Non-pigmented ciliary epithelial cell (primary cell): ENCODE measurements at places on chromosomes 11 and 22.

DNA sequence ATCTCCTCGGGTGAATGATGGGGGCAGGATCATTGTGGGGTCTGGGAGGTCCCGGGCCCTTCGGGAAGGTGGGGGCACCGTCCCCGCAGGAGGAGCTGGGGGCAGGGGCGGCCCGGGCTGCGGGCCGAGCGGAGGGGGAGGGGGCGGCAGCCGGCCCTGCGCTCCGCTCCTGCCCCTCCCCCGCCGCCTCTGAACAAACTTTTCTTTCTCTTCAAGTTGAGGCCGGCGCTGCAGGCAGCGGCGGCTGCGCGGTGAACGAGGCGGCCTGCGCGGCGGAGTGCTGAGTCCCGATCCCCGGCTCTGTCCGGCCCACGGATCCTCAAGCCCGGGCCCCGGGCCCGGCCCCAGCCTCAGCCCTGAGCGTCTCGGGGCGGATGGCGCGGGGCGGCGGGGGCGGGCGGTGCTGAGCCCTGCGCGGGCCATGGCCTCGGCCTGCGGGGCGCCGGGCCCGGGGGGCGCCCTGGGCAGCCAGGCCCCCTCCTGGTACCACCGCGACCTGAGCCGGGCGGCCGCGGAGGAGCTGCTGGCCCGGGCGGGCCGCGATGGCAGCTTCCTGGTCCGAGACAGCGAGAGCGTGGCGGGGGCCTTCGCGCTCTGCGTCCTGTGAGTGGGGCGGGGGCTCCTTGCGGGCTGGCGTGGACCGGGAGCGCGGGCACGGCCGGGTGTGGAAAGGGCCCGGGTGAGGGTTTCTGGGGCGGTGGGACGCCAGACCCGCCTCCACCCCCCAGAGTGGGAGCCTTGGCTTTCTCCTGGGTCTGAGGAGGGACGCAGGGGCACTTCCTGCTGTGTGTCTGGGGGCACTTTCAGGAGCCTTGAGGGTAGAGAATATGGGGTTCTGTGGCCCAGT is at the start of gene INPPL1:
INPPL1 (plus strand) TSS at position 204 of the 847 bp plus-strand sequence; CDS start at position 422, 218 bp downstream.
- no peak for DNase-seq

DNA sequence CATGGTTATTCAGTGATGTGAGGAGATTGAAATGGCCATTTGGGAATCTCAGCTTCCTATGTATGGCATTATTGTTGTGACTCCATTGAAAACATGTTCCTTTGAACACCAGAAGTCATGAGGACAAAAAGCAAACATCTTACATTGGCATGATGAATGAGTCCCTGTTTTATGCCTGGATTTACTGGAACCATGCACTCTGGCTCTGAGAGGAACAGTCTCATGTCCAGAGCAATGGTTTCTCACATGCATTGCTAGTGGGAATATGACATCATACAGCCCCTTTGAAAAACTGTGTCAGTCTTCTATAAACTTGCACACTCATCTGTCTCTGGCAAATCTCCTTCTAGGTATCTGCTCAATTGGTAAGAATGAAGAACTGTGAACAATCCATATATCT is 3.4 kb upstream of the KDM4F start:
- DNase-seq: no peak

DNA sequence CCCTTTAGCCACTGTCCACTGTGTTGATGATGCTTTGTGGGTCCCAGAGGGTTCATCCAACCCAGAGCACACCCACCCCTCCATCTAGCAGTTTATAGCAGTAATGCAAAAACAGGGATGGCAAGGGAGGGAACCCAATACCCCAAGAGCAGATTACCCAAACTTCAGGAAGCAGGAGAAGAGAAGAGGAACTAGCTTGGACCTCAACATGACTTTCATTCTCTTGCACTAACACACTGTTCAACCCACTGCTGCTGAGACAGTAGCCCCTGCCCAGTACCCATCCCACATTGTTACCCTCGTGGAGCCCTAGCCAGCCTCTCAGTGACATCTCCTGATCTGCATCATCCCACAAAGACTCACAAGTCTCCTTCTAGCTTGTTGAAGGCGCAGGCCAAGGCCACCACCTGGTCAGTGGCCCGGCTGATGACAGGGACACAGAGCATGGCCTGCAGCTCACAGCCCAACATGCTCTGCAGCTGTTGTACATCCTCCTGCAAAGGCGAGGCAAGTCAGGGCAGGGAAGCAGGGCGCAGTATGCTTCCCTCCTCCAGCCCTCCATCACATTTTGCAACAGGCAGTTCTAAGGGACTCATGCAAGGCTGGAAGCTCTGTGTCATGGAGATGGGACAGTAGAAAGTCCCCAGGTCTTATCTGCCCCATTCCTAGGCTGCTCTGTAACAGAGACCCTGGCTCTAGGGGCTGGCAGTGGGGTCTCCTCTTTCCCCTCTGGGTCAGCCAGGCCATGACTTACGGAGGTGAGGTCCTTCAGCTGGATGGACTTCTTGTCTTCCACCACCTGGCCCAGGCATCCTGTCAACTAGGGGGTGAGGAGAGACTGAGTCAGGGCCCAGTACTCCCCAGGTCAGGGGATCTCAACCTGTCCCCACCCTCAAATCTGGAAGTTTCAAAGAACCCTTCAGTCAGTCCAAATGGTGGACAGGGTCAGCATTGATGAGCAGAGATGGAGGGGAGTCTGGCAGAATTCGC is 85.5 kb downstream of the PDE2A start:
- DNase-seq: no peak

DNA sequence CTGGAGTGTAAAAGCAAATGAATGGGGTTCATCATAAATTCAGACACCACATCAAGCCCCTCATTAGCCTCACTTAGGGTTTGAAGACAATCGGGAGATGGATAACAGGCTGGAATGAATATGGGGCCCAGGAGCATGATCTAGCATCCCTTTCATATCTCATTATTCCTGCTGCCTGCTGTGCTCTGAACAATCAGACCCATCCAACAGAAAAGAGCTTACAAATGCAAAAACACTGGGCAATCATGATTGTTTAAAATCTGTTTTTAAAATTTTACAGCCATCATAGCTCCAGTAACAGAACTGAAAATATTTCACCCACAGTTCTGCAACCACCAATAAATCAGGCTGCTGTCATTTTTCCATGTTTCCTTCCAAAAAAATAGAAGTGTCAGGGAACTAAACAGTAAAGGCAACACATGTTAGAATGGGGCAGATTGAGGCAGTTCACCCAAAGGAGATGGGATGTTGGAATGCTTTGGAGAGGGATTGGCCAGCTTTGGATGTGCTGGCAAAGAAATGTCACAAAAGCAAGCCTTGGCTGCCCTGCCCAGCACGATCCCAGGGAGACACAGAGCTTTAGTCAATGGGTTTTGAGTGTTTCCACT is 47.8 kb upstream of the BMAL1 start:
- no peak for DNase-seq

DNA sequence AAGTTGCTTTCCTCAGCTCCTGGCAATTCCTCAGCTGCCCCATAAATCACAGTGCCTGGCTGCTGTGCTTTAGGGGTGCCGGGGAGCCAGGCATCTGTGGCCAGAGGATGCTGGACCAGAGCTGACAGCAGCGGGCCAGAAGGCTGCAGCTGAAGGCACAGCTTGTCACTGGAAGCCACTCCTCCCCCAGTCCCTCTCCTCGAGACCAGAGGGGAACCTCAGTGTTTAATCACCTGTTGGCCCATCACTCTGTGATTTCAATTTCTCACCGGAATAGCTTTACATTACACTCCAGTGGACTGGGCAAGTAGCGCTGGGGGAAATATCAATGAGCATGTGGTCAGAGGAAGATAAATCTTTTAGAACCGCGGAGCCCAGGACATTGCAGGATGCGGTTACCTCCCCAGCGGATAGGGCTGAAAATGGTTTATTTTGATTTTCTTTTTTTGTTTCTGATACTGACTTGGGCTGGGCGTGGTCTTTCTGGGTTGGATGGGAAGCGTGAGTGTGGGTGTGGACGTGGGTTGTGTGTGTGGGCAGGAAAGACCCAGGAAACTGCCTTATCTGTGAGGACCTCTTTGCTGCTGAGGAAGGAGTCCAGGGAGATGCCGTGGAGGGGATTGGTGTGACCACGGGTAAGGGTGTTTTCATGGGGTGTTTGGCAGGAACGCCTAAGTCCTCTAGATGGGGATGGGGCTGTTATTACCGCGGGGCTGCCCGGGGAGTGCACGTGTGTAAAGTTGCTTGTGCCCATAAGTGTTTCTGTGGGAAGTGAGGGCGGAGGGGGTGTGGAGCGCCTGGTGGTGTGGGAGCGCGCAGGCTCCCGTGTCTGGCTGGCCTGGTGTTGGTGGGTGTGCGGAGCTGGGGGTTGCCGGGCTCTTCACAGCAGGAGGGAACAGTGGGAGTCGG is 4.0 kb downstream of the DAGLA start:
- no peak for DNase-seq

DNA sequence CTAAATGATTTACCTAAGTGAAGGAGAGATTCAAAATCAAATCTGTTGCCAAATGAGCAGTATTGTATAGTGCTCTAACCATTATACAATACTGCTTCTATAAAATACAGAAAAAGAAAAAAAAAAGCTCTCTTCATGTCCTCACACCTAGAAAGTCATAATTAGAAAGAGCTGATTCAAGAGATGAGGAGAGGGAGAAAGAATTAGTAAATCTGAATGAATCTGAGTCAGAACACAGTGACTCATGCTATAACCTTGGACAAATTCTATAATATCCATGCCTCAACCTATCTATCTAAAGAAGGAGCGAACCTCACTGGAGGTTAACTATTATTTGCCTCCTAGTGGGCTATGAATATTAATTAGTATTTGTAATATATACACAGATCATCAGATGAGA is 29.4 kb downstream of the AMBRA1 start:
- no peak for DNase-seq

- no peak for DNase-seq
Measured at GRCh38 chr11:26997378-26997777, 3.5 kb downstream of the FIBIN start.

GRCh38 chr22:31155422-31155821 is 4.6 kb upstream of the RNF185 start:
- no peak for DNase-seq

DNA sequence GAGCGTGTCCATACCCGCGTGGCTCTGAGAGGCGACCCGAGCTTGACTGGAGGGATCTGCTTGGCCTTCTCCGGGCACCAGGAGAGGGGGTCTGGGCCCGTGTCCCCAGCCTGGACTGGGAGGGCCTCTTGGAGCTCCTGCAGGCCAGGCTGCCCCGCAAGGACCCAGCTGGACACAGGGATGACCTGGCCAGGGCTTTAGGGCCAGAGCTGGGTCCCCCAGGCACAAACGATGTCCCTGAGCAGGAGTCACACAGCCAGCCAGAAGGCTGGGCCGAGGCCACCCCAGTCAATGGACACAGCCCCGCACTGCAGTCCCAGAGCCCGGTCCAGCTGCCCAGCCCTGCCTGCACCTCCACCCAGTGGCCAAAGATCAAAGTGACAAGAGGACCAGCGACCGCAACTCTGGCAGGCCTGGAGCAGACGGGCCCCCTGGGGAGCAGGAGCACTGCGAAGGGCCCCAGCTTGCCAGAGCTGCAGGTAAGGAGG is 38.2 kb downstream of the TRIOBP start:
- no peak for DNase-seq

DNA sequence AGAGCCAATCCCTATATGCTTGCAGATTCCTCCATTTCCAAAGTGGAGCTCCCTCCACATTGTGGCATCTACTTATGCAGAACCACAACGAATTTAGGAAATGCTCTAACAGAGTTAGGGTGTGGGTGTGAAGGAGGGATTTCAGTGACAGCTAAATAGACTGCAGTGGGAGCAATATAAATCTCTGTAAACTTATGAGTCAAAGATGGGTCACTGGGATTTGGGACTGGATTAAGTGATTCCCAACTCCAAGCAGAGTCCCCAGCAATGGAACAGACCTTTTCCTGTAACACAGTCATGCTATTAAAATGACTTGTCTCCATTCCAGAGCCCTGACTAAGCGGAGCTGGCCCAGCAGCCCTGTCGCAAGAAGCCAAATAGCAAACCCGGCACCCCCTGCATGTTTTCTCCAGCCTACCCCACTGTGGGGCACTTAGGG is 36.6 kb downstream of the RPL27A start:
- peak; percentile 81 for DNase-seq

- no peak for DNase-seq
Measured at GRCh38 chr11:121066623-121067022, 34.4 kb upstream of the TECTA start.

DNA sequence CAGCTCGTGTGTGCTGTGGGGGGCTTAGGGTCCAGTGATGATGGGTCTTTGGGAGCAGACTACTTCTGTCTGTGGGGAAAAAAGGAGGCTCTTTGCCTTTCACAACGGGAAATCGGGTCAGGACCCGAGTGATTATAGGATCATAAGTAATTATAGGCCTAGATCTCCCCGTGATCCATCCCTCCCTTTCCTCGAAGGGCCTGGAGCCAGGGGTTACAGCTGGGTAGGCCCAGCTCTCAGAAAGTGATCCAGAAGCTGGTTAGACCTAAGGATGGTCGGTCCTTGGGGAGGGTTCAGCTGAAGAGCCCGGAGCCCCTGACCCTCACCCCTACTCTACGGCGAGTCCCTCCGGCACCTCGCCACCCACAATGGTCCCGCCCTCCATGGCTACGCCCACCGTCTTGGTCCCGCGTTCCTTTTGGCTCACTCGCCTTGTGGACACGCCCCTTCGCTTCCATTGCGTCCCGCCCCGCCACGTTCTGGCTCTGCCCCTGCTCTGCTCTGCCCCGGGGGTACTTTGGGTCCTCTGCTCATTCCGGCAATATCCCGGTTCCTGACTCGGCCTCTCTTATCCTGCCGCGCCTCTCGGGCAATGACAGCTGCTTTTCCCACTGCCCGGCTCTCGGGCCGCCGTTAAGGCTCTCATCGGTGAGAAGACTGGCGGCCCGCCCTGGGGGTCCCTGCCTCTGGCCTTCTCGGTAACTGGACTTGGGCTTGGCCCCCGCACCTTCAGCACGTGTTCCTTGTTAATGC is 5.0 kb downstream of the IGSF22 start:
- DNase-seq: no peak

GRCh38 chr22:20885557-20886323 is 26.9 kb downstream of the SNAP29 start:
- DNase-seq: peak; percentile 32

DNA sequence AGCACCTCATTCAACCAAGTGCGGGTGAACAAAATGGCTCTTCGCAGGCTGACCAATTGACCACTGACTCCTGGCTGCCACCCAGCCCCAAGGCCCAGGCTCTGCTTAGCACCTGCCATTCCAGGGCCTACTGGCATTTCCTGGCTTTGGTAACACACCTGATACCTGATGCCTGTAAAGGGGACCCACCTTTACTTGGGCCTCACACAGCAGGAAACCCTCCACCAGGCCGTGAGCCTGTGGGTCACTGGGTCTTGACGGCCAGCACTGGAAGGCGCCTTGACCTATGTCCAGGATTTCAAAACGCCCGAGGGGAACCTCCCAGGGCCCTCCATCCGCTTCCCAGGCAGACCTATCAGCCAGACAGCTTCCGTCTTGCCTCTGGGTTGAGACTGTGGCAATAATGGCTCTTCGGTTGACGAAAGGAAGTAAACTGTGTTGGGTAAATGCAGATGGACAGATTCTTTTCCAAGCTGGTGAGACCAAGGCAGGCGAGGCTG is 16.8 kb upstream of the TMEM184B start:
- DNase-seq: no peak
